ENCODE measurements at places on chromosomes 7 and 10. TPM values are rescaled to one million over a fixed set of nuclear protein-coding genes. Genes with fewer than 3 reads are reported as not detected.

GRCh38 chr10:68902382-68902781 lies 1.3 kb downstream of the DDX50 start:
- DNase-seq: no peak

DNA sequence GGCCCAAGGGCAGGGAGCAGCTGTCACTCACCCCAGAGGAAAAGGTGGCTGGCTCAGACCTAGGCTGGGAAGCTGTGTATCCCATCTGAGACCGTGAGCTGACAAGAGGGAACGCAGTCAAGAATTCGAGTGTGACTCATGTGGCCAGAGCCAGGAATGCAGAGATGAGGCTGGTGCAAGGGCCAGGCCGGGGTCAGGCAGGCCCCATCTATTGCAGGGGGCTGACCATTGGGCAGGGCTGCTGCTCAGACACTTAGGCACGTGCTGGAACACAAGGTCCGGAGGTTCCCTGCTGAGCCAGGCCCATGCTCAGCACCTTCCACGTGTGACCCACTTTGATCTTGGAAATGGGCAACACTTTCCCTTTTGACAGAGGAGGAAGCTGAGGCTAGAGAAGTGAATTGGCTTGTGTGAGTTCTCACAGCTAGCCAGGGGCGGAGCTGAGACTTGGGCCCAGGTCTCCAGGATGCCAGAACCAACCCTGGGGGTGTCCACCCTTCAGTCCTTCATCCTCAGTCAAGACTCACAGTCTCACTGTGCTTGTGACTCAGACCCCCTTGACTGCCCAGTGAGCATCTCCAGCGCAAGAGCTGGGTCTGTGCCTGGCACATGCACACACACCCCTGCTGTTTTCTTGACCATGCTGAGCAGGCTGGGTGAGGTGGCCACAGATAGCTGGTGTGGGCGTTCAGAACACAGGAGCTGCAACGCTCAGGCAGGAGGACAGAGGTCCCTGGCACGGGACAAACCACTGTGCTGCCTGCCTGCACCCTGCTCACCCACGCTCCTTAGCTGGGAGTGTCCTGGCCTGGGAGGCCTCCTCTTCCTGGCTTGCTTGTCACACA lies 47.6 kb upstream of the PPIF start:
- no peak for DNase-seq

DNA sequence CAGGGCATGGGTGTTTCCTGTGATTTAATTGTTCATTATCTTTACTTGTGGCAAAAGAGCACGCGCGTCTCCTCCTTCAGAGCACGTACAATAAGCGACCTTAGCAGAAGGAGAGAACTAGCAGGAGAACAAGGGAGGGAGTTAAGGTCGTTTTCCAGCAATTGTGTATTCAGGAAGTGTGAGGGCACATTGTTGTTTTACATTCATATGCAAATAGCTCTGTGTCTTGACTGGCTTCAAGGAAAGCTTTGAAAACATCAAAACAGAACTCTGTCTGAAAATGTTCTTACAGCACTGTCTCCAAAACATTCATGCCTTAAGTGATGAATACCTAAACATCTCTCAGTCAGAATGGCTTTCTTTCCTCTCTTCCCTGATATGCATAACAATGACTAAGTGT lies 499.1 kb downstream of the ACTR3B start:
- no peak for DNase-seq

The ALDH18A1 gene
- total RNA-seq: 263 TPM

The FUOM gene
- total RNA-seq: 64.2 TPM
